ENCODE measurements at places on chromosomes 16 and 17. TPM values are rescaled to one million over a fixed set of nuclear protein-coding genes. Genes with fewer than 3 reads are reported as not detected.

- H3K27ac ChIP-seq = no peak overlapping the region
- no peaks in the 10 kb centered on the region for H3K36me3 ChIP-seq
- no peaks in the 10 kb centered on the region for H3K27me3 ChIP-seq
- H3K4me3 ChIP-seq = no peak overlapping the region
- no peaks in the 10 kb centered on the region for H3K4me1 ChIP-seq
Observed at GRCh38 chr16:80092681-80093080, 448.1 kb upstream of the DYNLRB2 start.

DNA sequence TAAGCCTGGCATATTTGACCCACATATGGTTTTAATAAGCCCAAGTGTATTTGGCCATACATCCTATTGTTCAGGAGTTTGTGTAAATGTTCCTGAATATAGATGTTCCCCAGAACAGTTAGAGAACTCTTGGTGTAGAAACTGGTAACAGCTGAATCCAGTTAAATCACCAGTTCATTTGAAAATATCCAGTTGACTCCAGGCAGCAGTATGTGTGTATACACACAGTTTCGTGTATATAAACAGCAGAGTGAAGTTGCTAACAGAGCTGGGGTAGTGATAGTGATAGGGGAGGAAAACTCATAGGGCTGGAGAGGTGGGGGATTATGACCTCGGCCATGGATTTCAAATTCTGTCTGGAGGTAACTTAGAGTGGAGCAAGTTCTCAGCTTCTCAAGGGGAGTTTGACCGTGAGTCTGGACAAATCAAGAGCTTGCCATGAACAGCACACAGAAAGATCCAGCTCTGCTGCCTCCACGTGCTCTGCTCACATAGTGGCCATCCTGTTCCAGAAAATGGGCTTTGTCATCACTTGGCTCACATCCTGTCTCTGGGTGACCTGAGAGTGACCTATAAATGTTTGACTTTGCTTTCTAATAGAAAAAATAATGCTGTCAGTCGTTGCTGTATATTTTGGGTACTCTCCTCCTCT, 30.6 kb upstream of the MMD start:
- no peak overlapping the region for H3K27ac ChIP-seq
- H3K27me3 ChIP-seq = no peaks in the 10 kb centered on the region
- H3K4me3 ChIP-seq = no peak overlapping the region
- no peak for DNase-seq

GRCh38 chr16:66968847-66969246, 7.8 kb downstream of the CES3 start:
- no peak overlapping the region for H3K27ac ChIP-seq
- DNase-seq = no peak
- H3K27me3 ChIP-seq = no peaks in the 10 kb centered on the region
- H3K4me3 ChIP-seq = no peak overlapping the region
- H3K36me3 ChIP-seq = no peaks in the 10 kb centered on the region
- H3K4me1 ChIP-seq = no peaks in the 10 kb centered on the region

GRCh38 chr17:1071103-1071825, 74.3 kb downstream of the TIMM22 start:
- no peaks in the 10 kb centered on the region for H3K4me1 ChIP-seq
- no peak for DNase-seq
- H3K4me3 ChIP-seq = no peak overlapping the region
- no peaks in the 10 kb centered on the region for H3K27me3 ChIP-seq
- H3K27ac ChIP-seq = no peak overlapping the region

- peaks cover 63% of the 10 kb centered on the region for H3K4me1 ChIP-seq
- peak overlapping the region; percentile 98 for H3K27ac ChIP-seq
Observed at GRCh38 chr17:77323413-77324171, 182.8 kb downstream of the SEC14L1 start.

Gene RGS11
- total RNA-seq = 19.4 TPM

Gene STH
- total RNA-seq = not detected

All from thoracic aorta (tissue), 2 donors.